ENCODE measurements at places on chromosomes 12 and 14.

GRCh38 chr12:81416571-81416970, 338.7 kb downstream of the ACSS3 start:
- no peak for DNase-seq

DNA sequence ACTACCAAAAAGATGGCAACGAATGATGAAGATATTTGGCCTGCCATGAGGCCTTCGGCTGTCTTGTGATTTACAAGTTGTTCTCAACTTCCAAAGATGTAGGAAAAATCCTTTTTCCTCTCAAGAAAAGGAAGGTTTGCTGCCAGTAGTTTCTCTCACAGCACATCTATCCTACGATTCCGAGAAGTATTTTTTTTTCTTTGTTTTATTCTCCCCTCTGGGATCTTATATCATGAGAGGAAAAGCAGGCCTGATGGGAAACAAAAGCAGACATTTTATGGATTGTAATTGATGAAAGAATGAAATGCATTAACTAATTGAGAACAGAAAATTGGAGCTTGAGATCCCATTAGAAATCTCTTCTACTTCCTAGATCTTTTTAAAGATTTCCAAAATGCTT, 1197.9 kb upstream of the SEL1L start:
- DNase-seq, result no peak

DNA sequence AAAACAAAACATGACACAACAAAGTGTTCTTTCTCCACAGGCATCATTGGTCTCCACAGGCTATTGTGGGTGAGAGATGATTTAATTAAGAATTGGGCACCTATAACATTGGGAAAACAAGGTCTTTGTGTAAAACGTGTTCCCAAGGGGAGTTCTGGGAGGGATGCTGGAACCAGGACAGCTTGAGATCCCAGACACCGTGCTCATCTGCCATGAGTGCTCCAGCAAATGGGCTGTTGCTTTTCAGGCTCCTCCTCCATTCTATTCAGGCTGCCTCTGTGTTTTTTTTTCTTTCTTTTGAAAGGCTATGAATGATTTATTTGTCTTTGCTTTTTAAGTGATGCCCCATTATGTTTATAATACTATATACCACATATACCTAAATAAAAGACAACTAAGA, 122.4 kb downstream of the DACT1 start:
- DNase-seq, result no peak

- DNase-seq, result no peak
These were observed 388.1 kb upstream of the PRICKLE1 start for GRCh38 chr12:42977451-42978230.

GRCh38 chr12:62722971-62723680, 211.8 kb downstream of the PPM1H start:
- no peak for DNase-seq

- no peak for DNase-seq
These were observed 650 bp downstream of the LLPH start for GRCh38 chr12:66129934-66130266.

- no peak for DNase-seq
These were observed 96.2 kb downstream of the BBS10 start for GRCh38 chr12:76252031-76252430.

GRCh38 chr12:43237238-43237879, 314.6 kb downstream of the ADAMTS20 start:
- DNase-seq, result no peak

GRCh38 chr12:21715386-21715785, 57.7 kb upstream of the LDHB start:
- DNase-seq, result no peak

- DNase-seq, result no peak
These were observed 167.1 kb downstream of the PIK3C2G start for GRCh38 chr12:18428416-18428815.

DNA sequence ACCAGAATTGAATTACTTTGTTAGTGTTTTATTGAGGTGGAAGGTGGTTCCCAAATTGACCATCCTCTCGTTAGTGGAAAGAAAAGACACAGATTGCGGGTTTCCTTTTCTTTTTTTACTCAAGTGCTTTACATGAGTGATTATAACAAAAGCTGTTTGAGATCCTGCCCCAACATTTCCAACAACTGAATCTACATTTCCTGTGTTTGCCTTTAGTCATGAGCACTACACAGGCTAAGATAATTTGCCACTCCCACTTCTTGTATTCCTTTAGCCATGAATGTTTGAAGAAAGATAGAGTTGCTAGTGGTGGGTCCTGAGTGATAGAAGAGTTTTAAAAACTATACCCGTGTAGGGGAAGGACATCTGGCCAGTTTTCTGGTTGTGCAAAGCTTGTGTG, 16.0 kb downstream of the RERGL start:
- DNase-seq, result no peak

Measured in stimulated activated CD8-positive, alpha-beta memory T cell treated with anti-CD3 and anti-CD28 coated beads, Interleukin-4, amount 100 ng/mL, for 4 hours (primary cell).